Activated CD8-positive, alpha-beta memory T cell treated with anti-CD3 and anti-CD28 coated beads for 1 hour (primary cell): ENCODE measurements at places on chromosomes 1 and 21.

DNA sequence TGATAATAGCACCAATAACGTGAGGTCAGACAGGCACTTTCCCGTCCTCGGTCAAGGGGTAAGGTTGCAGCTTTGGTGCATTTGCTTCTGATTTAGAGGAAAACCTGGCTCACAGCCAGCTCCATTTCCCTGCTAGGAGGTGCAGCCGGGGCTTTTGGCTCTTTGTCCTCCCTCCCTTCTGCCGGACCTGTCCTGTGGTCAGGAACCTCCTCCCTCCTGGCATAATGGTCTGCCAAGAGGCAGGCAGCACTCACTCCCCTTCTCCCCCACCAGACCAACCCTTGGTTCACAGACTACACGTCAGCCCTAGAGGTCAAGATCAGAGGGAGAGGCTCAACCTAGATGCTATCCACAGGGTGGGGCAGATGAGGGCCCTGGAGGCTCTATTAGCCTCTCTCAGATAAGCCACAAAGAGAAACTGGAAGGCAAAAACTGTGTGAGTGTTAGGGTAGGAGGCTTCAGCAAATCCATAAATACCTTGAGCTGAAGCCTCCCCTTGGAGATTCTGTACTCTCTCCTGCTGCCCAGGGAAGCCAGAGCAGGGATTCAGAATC lies 64.8 kb downstream of the PLXNA2 start:
- DNase-seq = no peak

DNA sequence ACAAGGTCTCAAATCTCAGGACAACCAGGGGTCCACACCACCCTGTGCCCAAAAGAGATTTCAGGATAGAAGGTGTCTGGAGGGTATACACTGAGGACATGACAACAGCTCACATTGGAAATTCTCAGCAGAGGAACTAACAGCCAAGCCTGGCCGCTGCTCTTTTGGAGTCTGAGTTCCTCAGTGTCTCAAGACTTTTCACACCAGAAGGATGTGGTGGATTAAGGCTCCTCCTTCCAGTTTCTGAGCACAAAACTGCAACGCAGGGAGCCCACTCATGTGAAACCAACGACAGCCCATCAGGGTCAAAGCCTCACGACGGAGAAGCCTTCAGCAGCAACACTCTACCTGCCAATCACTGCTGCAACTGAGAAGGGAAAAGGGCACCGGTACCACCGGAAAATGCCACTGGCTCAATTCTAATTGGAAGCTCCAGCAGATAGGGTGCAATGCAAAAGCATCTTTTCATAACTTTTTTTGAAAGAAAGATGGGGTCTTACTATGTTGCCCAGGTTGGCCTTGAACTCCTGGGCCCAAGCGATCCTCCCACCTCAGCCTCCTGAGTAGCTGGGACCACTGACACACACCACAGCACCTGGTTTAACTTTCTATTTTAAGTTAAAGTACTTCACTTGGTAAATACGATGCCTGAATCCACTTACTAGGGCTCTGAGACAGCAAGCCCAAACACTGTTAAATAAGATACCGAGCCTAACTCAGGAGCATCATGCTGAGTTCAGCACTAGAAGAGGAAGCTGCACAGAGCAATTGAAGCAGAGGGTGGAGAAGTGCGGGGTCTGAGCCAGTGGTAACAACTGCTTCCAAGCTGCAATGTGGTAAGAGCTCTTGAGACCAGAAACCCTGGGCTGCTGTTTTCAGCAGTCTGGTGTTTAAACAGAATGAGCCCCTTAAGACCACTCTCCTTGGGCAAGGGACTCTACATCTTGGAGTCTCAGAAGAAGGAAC lies 7.8 kb downstream of the CAPZB start:
- no peak for DNase-seq

DNA sequence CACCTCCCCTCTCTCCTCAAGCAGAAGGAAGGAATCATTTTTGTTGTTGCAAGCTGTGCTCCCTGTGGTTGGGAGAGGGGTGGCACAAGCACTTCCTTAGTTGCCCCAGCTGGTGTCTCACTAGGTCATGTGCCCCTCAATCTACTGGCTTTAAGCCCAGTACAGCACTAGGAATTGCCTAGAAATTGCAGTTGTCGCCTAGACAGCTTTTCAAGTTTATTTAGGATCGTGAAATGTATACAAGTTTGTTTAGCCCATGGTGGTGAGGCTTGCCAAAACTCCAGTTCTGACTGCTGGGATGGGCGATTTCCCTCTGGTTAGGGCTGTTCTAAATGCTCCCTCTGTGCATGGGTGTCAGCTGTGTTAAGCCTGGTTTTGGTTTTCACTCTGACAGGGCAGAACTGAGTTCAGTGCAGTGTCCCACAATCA lies 126.8 kb upstream of the ZNF644 start:
- DNase-seq = no peak

DNA sequence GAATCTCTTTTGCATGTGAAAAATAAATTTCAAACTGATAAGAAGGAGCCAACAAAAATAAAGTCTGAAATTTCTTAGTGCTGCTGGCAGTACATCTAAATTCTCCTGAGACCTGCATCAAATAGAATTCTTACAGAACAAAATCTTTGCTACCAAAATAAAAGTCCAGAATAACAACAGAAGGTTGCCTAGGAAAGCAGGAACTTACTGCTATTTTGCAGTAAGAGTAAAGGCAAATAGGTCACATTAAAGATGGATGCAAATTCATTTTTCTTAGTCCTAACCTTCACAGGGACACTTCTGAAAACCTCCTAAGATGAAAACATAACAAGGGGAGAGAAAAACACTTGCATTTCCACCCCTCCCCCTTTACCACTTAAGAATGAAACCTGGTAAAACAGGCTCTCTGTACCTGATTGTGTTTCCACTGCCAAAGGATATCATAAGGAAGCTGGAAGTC lies 59.0 kb downstream of the RUSC1 start:
- DNase-seq = no peak

DNA sequence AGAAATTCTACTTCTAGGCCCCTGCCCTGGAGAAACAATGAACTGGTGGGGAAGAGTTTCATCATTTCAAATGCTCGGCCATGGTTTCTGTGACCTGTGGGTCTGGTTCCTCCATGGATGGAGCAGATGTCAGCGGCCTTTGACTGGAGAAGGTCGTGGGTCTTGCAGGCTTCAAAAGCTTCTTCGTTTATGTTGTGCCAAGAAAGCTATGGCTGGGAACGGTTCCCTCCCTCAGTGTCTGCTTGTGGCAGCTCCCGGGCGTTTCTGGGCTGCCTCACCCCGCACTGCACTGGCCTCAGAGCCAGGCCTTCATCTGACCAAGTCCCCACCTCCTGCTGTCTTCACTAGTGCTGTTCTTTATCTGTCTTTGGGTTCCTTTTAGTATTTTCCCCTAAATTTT lies 46.4 kb upstream of the POFUT2 start:
- DNase-seq = no peak

GRCh38 chr1:37391211-37392011 lies 83.0 kb upstream of the ZC3H12A start:
- no peak for DNase-seq

- no peak for DNase-seq
Observed at GRCh38 chr1:212133319-212133718, 97.8 kb downstream of the DTL start.

DNA sequence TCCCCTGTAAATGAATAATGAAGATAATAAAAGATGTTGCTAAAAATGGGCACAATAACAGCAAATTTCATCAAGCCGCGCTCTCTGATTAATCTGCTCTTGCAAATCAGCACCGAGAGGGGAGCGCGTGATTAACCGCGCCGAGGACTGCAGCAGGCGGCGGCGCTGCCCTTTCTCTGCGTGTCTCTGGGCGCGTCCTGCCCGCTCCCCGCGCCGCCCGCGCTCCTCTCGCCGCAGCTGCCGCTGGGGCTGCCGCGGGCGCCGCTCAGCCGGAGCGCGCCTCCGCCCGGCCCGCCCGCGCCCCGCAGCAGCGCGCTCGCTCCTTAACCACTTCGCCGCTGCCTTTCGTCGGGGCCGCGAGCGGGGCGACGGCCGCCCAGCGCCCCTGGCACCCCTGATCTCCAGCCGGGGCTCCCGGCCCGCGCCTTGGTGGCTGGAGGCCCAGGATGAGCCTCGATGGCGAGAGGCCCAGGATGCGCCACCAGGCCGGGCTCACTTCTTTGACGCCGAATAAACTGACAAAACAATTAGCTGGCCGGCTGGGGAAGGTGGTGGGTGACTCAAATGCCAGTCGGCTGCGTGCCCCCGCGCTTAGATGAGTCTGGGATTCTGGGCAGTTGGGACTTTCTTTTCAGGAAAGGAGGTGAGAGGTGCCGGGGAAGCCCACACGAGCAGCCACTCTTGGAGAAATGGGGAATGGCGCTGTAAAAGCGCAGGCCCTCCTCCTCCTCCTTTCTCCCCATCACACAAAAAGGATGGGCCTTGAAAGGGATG lies 221.4 kb upstream of the PKN2 start:
- no peak for DNase-seq

GRCh38 chr1:212301580-212301979 lies 16.4 kb downstream of the PPP2R5A start:
- no peak for DNase-seq

- DNase-seq = no peak
Observed at GRCh38 chr21:36384885-36385232, 333 bp upstream of the CHAF1B start.

- DNase-seq = no peak
Observed at GRCh38 chr1:244952940-244953339, 88.6 kb upstream of the HNRNPU start.

DNA sequence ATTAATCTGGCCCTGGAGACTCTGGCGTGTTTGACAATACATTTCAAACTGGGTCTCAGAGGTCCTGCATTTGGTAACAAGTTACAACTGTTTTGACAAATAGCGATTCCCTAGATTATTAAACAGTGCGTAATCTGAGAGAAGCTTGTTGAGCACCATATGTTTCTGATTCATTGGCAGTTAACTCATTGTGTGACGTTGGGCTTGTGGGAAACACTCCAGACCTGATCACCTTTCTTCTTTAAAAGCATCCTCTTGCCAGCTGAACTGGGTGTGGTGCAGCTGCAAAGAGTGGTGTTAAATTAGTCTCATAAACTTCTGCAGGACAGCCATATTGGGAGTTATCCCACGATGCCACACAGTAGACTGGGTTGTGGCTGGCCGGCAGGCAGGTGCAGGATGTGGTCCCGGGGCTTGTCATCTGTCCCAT lies 82.7 kb downstream of the CDC7 start:
- DNase-seq = no peak

DNA sequence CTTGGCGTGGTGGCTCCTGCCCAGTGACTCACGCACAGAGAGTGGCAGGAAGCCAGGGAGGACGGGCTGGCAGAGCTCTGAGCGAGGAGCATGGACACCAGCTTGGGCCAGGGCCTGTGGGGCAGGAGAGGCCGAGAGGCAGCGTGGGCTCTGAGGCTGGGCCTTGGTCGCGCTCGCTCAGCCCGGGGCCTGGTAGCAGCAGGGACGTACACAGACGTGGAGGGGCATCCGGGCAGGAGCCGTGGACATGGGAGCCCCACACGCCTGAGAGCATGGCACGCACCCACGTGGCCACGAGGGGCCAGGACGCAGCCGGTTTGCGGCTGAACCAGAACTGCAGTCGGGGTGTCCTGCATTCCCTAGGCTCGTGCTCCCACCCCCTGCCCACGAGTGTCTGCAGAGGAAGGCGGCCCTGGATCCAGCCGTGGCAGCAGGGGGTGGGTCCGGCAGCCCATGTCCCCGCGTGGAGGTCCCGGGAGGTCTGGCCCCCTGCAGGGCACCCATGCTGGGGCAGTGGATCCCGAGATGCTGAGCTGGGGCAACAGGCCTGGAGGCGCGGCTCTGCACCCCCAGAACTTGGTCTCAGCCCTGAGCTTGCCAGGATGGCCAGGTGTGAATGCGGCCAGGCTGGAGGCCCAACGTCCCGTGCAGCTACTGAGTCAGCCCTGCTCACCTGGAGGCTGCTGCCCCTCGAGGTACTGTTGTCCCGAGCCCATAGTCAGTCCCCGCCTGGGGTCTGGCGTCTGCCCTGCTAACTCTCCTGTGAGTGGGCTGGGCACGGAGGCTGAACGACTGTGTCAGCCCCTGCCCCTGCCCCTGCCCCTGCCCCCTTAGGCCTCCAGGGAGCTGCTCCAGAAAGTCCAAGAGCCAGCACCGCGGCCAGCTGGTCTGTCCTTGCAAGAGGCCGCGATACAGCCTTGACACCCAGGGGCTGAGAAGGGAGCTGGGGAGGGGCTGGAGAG lies 61.6 kb downstream of the SLX9 start:
- no peak for DNase-seq

GRCh38 chr1:206114692-206115640 lies 2.2 kb downstream of the AVPR1B start:
- DNase-seq = no peak

DNA sequence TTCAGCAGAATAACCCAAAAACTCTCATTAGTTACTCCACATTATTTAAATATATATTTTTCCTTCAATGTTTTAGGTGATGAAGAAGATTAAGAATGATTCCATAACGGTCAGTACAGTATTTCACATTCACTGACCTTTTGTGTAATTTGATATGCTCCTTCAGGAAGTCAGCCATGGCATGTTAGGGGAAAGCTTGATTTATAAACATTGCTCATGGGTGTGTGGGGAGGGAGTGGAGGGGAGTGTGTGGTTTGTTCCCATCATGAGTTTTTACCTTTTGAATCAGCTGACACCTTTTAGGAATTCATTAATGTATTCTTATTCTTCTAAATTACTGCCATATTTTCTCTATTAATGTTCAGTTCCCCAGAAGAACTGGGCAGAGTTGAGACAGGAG lies 240.2 kb downstream of the ATG4C start:
- no peak for DNase-seq

GRCh38 chr1:66860529-66860928 lies 59.5 kb upstream of the INSL5 start:
- no peak for DNase-seq
